Neural crest cell (in vitro differentiated cells): ENCODE measurements at places on chromosomes 11 and 22. TPM values are rescaled to one million over a fixed set of nuclear protein-coding genes. Genes with fewer than 3 reads are reported as not detected.

DNA sequence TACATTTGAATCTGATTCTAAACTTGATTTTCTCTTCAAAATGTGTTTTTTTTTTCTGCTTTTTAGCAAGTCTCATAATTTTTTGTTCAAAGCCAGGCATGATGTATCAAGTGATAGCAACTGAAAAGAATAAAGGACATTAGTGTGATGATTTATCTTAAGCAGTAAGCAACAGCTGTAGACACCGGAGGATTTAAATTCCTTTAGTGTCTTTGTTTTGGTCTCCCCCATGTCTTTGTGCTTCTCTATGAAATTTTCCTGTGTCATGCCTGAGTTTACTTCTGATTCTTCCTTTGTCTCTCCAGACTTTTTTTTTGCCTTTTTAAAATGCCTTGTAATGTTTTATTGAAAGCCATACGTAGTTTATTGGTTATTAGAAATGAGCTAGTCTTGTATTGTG lies 934.2 kb upstream of the RAG2 start:
- peaks cover 19% of the 10 kb centered on the region for H3K36me3 ChIP-seq
- peaks cover 6% of the 10 kb centered on the region for H3K4me1 ChIP-seq
- no peak overlapping the region for H3K4me3 ChIP-seq
- H3K27me3 ChIP-seq, result no peaks in the 10 kb centered on the region
- no peak for DNase-seq

- no peak overlapping the region for H3K27ac ChIP-seq
- H3K36me3 ChIP-seq, result peaks cover 7% of the 10 kb centered on the region
- H3K4me3 ChIP-seq, result no peak overlapping the region
- no peaks in the 10 kb centered on the region for H3K4me1 ChIP-seq
- DNase-seq, result no peak
- no peaks in the 10 kb centered on the region for H3K27me3 ChIP-seq
Measured at GRCh38 chr11:47326198-47326597, 26.3 kb downstream of the MYBPC3 start.

DNA sequence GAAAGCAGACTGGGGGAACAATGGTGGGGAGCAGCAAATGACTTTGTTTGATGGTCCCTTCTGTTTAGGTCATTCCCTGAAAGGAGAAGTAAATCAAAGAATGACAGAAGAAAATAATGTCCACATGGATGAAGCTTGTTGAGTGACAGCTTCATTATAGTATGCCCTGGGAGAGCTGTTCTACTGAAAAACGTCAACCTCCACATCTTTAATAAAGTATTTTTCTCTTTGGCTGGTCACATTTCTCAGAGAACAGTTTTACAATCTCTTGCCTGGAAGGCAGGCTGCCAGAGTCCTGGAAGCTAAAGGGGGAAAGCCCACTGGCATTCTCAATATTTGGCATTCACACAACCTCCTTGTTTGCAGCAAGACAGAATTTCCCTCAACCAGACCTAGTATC lies 287.9 kb downstream of the SWAP70 start:
- H3K4me3 ChIP-seq, result no peak overlapping the region
- H3K27ac ChIP-seq, result no peak overlapping the region
- peaks cover 21% of the 10 kb centered on the region for H3K4me1 ChIP-seq
- no peak for DNase-seq
- peaks cover 7% of the 10 kb centered on the region for H3K36me3 ChIP-seq

DNA sequence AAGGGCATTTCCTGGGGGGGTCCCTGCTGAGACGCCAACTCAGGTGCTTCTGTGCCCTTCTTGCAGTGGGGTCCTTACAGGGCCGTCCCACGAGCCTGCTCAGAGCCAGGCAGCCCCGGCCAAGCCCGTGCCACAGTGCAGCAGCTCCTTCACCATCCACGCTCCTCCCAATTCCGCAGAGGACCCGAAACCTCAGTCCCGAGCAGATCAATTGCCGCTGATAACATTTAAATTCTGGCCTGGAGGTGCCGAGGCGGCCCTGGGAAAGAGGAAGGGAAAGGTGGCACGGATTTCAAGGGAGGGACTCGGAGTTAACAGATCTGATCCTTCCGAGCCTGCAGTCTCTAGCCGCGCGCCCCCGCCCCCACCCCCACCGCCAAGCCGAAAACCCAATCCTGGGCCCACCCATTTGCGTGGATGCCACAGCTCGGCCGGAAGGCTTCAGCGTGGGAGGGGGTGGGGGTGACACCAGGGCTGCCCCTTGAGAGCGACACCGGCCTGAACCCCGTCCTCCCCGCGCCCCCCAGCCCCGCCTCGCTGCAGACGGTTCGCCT lies 32.3 kb upstream of the JAM3 start:
- peaks cover 66% of the 10 kb centered on the region for H3K4me1 ChIP-seq
- no peak overlapping the region for H3K27ac ChIP-seq
- no peak for DNase-seq
- H3K36me3 ChIP-seq, result no peaks in the 10 kb centered on the region
- peak overlapping the region; percentile 84 for H3K4me3 ChIP-seq

GRCh38 chr22:33620085-33620484 lies 300.2 kb downstream of the LARGE1 start:
- peaks cover 9% of the 10 kb centered on the region for H3K4me1 ChIP-seq
- no peaks in the 10 kb centered on the region for H3K27me3 ChIP-seq
- no peak for DNase-seq
- H3K27ac ChIP-seq, result no peak overlapping the region
- H3K4me3 ChIP-seq, result no peak overlapping the region

GRCh38 chr11:125494561-125494960 lies 1.5 kb downstream of the FEZ1 start:
- no peak for DNase-seq
- H3K4me3 ChIP-seq, result peak overlapping the region; percentile 98
- peaks cover 24% of the 10 kb centered on the region for H3K4me1 ChIP-seq
- H3K27ac ChIP-seq, result peak overlapping the region; percentile 98
- no peaks in the 10 kb centered on the region for H3K36me3 ChIP-seq

- DNase-seq, result no peak
- peak within 1 kb of the TSS; percentile 87 for H3K4me3 ChIP-seq
- H3K27ac ChIP-seq, result no peak within 1 kb of the TSS
- peaks cover 23% of the 10 kb centered on the region for H3K27me3 ChIP-seq
- peaks cover 25% of the 10 kb centered on the region for H3K4me1 ChIP-seq
- no peaks in the 10 kb centered on the region for H3K36me3 ChIP-seq
Measured at GRCh38 chr11:66546368-66546965, at the start of gene ACTN3. TSS of gene ACTN3 (plus strand) at chr11:66546903. CDS start at chr11:66546938, 35 bp downstream.

DNA sequence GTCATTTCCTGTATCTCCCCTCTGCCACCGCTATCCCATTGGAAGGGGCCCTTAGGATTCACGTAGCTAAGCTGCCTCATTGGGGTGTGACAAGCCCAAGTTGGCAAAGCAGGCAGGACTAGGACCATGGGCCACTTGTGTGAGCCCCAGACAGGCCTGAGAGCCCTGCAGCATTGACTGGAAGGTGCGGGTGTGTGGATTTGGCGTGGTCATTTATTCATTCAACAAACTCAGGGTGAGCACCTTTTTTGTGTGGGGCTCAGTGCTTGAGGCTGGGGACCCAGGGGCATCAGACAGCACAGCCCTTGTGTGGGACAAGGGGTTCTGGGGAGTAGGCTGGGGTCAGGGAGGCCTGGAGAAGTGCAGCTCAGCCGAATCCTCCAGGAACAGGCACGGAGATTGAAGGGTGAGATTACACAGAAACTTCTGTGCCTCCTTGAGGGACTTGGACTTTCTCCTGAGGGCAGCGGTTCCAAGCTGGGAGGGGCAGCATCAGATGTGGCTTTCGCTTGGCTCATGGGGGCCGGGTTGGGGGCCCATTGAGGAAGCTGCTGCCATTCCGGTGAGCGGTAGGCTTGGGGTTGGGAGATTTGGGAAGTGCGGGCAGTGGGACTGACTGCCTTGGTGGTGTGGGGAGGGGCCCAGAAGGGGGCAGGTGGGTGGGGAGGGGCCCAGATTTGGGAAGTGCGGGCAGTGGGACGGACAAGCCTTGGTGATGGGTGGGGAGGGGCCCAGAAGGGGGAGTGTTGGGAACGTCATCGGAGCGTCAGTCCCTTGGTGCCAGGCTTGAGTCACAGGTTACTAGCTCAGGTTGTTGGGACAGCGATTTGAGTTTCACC lies 11.9 kb downstream of the MGAT3 start:
- no peak overlapping the region for H3K4me3 ChIP-seq
- H3K27ac ChIP-seq, result no peak overlapping the region
- H3K4me1 ChIP-seq, result peaks cover 52% of the 10 kb centered on the region
- H3K27me3 ChIP-seq, result no peaks in the 10 kb centered on the region
- no peak for DNase-seq
- no peaks in the 10 kb centered on the region for H3K36me3 ChIP-seq

DNA sequence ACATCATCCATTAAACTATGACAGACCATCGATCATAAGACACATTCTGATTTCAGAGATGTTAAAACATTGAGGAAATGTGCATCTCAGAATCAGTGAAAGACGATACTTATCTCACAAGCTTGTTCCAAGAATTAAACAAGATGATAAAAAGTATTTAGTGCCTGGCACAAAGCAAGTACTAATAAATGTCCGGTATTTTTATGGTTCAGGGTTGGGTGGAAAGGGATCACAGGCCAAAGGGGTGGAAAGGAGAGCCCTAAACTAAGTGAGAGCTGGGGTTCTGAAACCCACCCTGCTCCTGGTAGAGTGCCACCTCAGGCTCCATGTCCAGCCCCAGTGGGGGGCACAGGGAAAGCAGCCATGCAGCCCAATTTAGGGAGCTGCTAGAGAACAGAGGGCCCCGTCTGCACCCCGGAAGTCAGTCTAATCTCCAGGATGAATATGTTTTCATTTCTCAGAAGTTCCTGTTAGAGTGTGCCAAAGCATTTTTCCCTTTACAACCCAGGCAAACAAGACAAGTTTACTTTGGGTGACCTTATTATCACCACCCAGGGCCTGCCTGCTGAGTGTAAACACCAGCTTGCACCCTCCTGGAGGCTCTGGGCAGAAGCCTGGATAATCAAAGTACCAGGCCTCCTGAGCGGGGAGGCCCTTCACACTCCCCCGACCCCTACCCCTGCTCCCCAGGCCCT lies 3.8 kb upstream of the CREB3L1 start:
- no peak for DNase-seq
- peaks cover 17% of the 10 kb centered on the region for H3K4me1 ChIP-seq
- no peak overlapping the region for H3K4me3 ChIP-seq

DNA sequence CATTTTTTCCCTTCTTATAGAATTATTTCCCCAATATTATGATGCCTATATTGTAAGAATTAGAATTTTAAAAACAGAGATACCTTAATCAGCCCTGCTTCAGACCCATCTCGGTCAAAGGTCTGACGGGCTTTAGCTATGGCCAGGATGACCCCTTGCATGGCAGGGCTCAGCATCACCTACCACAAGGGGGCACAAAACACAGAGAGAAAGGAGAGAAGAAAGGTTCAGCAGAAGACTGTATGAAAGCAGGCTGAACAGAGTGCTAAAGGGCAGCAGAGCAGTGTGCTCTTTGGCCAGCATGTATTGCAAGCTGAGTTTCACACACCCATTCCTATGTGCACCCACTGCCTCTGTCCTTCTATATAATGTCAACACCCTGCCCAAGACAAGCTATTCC lies 26.8 kb downstream of the CLDN25 start:
- peak; percentile 59 for DNase-seq
- peaks cover 15% of the 10 kb centered on the region for H3K36me3 ChIP-seq
- H3K27ac ChIP-seq, result no peak overlapping the region
- H3K4me1 ChIP-seq, result peaks cover 3% of the 10 kb centered on the region

GRCh38 chr11:69280994-69281393 lies 13.0 kb upstream of the MYEOV start:
- no peaks in the 10 kb centered on the region for H3K36me3 ChIP-seq
- peaks cover 13% of the 10 kb centered on the region for H3K4me1 ChIP-seq
- no peak overlapping the region for H3K4me3 ChIP-seq
- H3K27ac ChIP-seq, result no peak overlapping the region
- DNase-seq, result no peak

DNA sequence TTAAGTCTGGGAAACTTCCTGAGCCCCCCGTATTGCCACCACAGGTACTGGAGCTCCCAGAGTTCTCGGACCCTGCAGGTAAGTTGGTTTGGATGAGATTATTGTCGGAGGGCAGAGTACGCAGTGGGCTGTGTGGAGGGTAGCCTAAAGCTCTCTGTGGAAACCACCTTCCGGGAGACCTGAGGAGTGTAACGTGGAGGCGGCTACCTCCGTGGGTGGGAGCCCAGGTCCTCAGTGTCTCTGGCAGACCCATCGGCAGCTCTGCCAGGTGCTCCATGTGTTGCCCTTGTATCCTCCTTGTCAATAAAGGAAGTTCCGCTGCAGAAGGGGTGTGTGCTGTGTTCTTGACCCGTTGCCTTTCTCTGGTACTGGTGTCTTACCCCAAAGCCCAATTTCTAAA lies 61.4 kb downstream of the SYT13 start:
- H3K4me3 ChIP-seq, result no peak overlapping the region
- no peak for DNase-seq
- H3K36me3 ChIP-seq, result peaks cover 35% of the 10 kb centered on the region
- H3K27me3 ChIP-seq, result no peaks in the 10 kb centered on the region
- no peak overlapping the region for H3K27ac ChIP-seq

- H3K36me3 ChIP-seq, result peaks cover 4% of the 10 kb centered on the region
- DNase-seq, result no peak
- peaks cover 26% of the 10 kb centered on the region for H3K4me1 ChIP-seq
- H3K4me3 ChIP-seq, result no peak overlapping the region
- no peaks in the 10 kb centered on the region for H3K27me3 ChIP-seq
Measured at GRCh38 chr22:46891382-46891951, 129.0 kb downstream of the TBC1D22A start.

GRCh38 chr11:26035696-26036095 lies 296.2 kb upstream of the ANO3 start:
- no peaks in the 10 kb centered on the region for H3K4me1 ChIP-seq
- no peak overlapping the region for H3K27ac ChIP-seq
- DNase-seq, result no peak
- H3K36me3 ChIP-seq, result no peaks in the 10 kb centered on the region
- H3K27me3 ChIP-seq, result no peaks in the 10 kb centered on the region

GRCh38 chr11:60455531-60456042 lies at the start of gene MS4A1:
TSS of gene MS4A1 (plus strand) at chr11:60455847. CDS start at chr11:60462375, 6,528 bp downstream.
- DNase-seq, result no peak
- H3K4me3 ChIP-seq, result no peak within 1 kb of the TSS
- H3K4me1 ChIP-seq, result no peaks in the 10 kb centered on the region
- H3K36me3 ChIP-seq, result no peaks in the 10 kb centered on the region

DNA sequence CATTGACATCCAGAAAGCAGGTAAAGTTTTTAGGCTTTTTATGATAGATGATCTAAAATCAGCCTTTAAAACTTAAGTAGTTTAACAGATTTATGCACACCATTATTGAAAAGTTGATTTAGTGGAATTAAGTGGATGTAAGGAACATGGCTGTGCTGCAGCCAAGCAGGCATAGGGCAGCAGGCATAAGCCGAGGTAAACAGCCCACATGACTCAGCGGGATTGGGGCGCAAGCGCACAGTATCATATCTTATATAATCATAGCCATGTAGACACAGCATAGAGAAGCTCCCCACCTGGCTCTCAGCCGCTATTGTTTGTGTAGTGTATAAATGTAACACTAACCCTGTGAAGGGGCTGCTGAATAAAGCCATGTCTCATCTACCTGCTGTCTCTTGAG lies 157.5 kb downstream of the WNT11 start:
- DNase-seq, result no peak
- H3K36me3 ChIP-seq, result peaks cover 67% of the 10 kb centered on the region
- H3K4me1 ChIP-seq, result peaks cover 5% of the 10 kb centered on the region
- H3K27me3 ChIP-seq, result no peaks in the 10 kb centered on the region
- H3K27ac ChIP-seq, result no peak overlapping the region
- no peak overlapping the region for H3K4me3 ChIP-seq

- no peaks in the 10 kb centered on the region for H3K27me3 ChIP-seq
- H3K4me3 ChIP-seq, result no peak overlapping the region
- DNase-seq, result no peak
Measured at GRCh38 chr22:36398601-36399471, 11.1 kb upstream of the MYH9 start.

Gene NPAS4
- 0.14 and 0.63 TPM in 2 replicates for total RNA-seq

Gene OR8G5
- total RNA-seq, result not detected in 2 replicates

Gene CDCA5
- 83.1 and 84.8 TPM in 2 replicates for total RNA-seq

Gene EXPH5
- 0.68 TPM in 2 replicates for total RNA-seq

Gene ST13
- total RNA-seq, result 303 and 321 TPM in 2 replicates

Gene SNX32
- 1.9 and 2.4 TPM in 2 replicates for total RNA-seq

Gene SHANK3
- 15.2 and 15.4 TPM in 2 replicates for total RNA-seq

Gene DNAJB7
- total RNA-seq, result not detected in 2 replicates
